ENCODE measurements at places on chromosomes 11 and 22. TPM values are rescaled to one million over a fixed set of nuclear protein-coding genes. Genes with fewer than 3 reads are reported as not detected.

The DDX25 gene
- total RNA-seq, result not detected

The BCL2L13 gene
- total RNA-seq, result 64.2 TPM

The SHISA8 gene
- not detected for total RNA-seq

The SNAP29 gene
- 7.9 TPM for total RNA-seq

The JAML gene
- total RNA-seq, result 0.35 TPM

The FZD4 gene
- total RNA-seq, result 167 TPM

The CRYBB2 gene
- total RNA-seq, result not detected

The KCTD14 gene
- 2.0 TPM for total RNA-seq
